Activated CD4-positive, alpha-beta T cell treated with anti-CD3 and anti-CD28 coated beads for 36 hours (primary cell): ENCODE measurements at places on chromosomes 5 and 9.

GRCh38 chr9:130949188-130950038 lies 10.4 kb upstream of the FIBCD1 start:
- no peaks in the 10 kb centered on the region for H3K36me3 ChIP-seq
- no peak overlapping the region for H3K27ac ChIP-seq
- H3K27me3 ChIP-seq = peaks cover 29% of the 10 kb centered on the region
- DNase-seq = no peak
- H3K4me3 ChIP-seq = no peak overlapping the region

DNA sequence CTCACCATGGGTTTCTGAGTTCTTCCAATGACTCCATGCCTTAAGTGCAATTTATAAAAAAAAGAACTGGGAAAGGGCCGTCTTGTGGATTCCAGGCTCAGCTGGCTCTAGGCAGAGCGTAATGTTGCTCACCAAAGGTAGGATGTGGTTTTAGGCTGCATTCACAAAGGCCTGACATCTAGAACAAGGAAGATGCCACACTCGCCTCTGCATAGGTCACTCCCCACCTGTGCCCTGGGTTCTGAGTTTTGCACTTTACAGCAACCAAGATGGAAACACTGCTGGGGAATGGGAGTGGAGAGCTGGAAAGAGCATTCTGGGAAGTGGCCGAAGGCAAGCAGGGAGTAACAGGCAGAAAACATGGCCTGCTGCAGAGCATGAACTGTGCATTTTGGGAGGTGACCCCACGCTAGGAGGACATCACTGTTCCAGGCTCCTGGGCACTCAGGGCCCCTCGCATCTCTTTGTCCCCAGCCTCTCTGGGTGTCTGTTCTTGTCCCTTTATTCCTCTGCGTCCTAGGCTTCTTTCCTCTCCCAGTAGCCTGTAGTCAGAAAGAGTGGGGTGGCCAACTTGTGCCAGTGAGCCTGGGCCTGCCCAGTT lies 12.3 kb downstream of the FCN2 start:
- DNase-seq = no peak
- H3K4me1 ChIP-seq = no peaks in the 10 kb centered on the region
- H3K4me3 ChIP-seq = no peak overlapping the region
- no peaks in the 10 kb centered on the region for H3K36me3 ChIP-seq
- H3K27ac ChIP-seq = no peak overlapping the region
- H3K27me3 ChIP-seq = peaks cover 7% of the 10 kb centered on the region

GRCh38 chr5:148261221-148261620 lies 7.4 kb upstream of the SPINK13 start:
- peaks cover 4% of the 10 kb centered on the region for H3K36me3 ChIP-seq
- DNase-seq = no peak
- H3K4me3 ChIP-seq = no peak overlapping the region
- H3K4me1 ChIP-seq = no peaks in the 10 kb centered on the region

- no peak overlapping the region for H3K4me3 ChIP-seq
- no peak for DNase-seq
- no peak overlapping the region for H3K27ac ChIP-seq
- no peaks in the 10 kb centered on the region for H3K27me3 ChIP-seq
Observed at GRCh38 chr5:164346785-164347630, 841.6 kb downstream of the MAT2B start.

DNA sequence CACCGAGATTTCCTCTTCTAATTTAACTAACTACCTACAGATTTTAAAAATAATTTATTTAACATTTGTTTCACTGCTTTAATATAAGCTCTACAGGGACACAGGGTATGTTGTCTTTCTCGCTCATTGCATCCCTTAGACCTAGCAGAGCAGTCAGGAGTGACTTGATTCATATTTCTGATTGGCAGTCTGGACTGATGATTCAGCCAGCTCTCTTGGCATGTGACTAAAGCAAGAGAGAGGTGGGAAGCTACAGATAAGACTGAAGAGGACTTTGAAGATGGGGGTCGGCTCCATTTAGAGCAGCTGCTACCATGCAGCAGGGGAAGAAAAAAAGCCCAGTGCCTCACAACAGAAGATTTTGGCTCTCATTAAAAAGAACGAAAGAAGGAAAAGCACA lies 173.4 kb upstream of the STK32A start:
- no peaks in the 10 kb centered on the region for H3K36me3 ChIP-seq
- H3K27ac ChIP-seq = no peak overlapping the region
- DNase-seq = no peak
- H3K27me3 ChIP-seq = peaks cover 5% of the 10 kb centered on the region
- H3K4me3 ChIP-seq = no peak overlapping the region

- H3K36me3 ChIP-seq = no peaks in the 10 kb centered on the region
- H3K27me3 ChIP-seq = peaks cover 5% of the 10 kb centered on the region
- no peak overlapping the region for H3K4me3 ChIP-seq
- no peak overlapping the region for H3K27ac ChIP-seq
- no peaks in the 10 kb centered on the region for H3K4me1 ChIP-seq
Observed at GRCh38 chr5:153860195-153860886, 178.4 kb downstream of the FAM114A2 start.

DNA sequence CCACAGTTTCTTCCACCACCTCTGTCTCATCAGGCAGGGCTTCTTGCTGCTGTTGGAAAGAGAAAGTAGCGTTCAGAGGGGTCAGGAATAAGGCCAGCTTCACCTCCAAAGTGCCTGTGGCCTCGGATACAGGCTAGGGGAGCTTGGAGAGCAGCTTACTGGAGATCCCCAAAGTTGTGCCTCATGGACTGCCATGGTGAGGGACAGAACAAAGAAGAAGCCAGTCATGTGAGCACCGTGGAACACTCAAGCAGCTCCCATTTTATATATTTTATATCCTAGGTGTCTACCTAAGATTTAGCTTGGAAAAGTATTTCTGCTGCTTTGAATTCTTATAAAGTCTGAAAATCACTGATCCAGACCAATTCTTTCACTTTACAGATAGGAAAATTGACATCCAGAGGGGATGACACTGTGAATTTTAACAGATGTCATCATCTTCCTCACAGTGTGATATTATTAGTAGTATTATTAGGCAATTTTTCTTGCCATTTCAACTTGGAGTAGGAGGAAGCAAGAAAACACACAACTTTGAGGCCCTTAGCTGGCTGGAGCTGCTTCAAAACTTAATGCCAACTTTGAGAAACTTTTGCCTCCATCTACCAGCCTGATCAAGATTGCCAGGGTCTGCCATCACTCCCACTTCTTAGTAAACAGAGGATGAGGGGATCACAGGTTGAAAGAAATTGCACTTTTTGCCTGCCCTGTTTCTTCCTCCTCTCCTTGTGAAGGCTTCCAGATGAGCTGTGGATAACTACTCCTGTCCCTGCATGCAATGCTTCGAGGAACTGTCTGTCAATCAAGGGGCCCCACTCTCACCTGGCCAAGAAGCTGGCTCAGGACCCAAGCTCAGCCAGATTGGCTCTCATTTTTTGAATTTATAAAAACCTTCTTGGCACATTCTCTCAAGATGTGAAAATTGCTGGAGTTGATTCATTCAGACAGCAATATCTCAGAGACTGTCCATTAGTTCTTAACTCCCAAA lies 11.8 kb downstream of the SPARC start:
- no peaks in the 10 kb centered on the region for H3K36me3 ChIP-seq
- no peak for DNase-seq
- H3K27me3 ChIP-seq = peaks cover 5% of the 10 kb centered on the region
- H3K4me3 ChIP-seq = no peak overlapping the region
- no peak overlapping the region for H3K27ac ChIP-seq

- no peaks in the 10 kb centered on the region for H3K36me3 ChIP-seq
- H3K4me3 ChIP-seq = no peak overlapping the region
- H3K27me3 ChIP-seq = no peaks in the 10 kb centered on the region
- H3K27ac ChIP-seq = no peak overlapping the region
- no peak for DNase-seq
- H3K4me1 ChIP-seq = no peaks in the 10 kb centered on the region
Observed at GRCh38 chr5:158492136-158492535, 607.6 kb downstream of the EBF1 start.

DNA sequence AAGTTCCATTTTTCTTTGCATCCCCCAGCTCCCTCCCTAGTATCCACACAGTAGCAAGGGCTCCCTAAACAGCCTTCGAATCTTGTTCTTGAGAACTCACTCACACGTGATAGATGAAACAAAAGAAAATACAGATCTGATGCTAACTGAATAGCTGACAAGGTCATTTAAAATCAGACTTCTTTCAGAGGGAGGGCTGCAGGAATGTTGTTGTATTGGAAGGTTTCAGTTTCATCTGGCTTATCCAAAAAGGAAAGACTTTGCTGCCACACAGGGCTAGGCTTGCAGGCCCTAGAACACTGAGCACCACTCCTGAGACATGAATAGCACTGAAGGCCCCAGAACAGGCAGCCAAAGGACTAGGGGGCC lies 3.2 kb downstream of the CD180 start:
- no peak for DNase-seq
- no peak overlapping the region for H3K27ac ChIP-seq
- peaks cover 25% of the 10 kb centered on the region for H3K4me1 ChIP-seq
- H3K36me3 ChIP-seq = peaks cover 4% of the 10 kb centered on the region

GRCh38 chr5:80711938-80712337 lies 57.2 kb upstream of the DHFR start:
- H3K27ac ChIP-seq = no peak overlapping the region
- H3K4me3 ChIP-seq = no peak overlapping the region
- no peaks in the 10 kb centered on the region for H3K27me3 ChIP-seq
- peaks cover 35% of the 10 kb centered on the region for H3K36me3 ChIP-seq
- H3K4me1 ChIP-seq = peaks cover 4% of the 10 kb centered on the region

GRCh38 chr5:178346607-178347334 lies 114.2 kb upstream of the PHYKPL start:
- H3K36me3 ChIP-seq = no peaks in the 10 kb centered on the region
- no peaks in the 10 kb centered on the region for H3K4me1 ChIP-seq
- H3K27ac ChIP-seq = no peak overlapping the region
- H3K27me3 ChIP-seq = no peaks in the 10 kb centered on the region
- no peak for DNase-seq

GRCh38 chr9:6000955-6001354 lies 14.5 kb downstream of the RANBP6 start:
- no peaks in the 10 kb centered on the region for H3K27me3 ChIP-seq
- DNase-seq = no peak
- H3K4me3 ChIP-seq = no peak overlapping the region
- no peak overlapping the region for H3K27ac ChIP-seq

DNA sequence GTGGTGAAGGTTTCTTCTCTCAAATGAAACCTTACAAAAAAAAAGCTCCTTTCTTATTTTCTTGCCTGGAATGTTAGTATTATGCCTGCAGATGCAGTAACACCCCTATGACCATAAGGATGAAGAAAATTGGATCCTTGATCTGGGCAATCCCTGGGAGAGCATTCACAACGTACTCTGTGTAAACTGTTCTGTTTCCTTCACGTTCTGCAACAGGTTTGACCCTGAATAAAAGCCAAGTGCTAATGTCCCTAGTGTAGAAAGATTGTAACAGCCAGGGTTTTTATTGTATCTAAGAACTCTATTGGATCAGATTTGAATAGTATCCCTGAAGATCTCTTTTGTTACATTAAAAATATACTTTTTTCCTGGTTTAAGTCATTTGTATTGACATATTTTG lies 1639.6 kb upstream of the ACO1 start:
- H3K27me3 ChIP-seq = no peaks in the 10 kb centered on the region
- no peak overlapping the region for H3K27ac ChIP-seq
- no peaks in the 10 kb centered on the region for H3K4me1 ChIP-seq
- DNase-seq = no peak

DNA sequence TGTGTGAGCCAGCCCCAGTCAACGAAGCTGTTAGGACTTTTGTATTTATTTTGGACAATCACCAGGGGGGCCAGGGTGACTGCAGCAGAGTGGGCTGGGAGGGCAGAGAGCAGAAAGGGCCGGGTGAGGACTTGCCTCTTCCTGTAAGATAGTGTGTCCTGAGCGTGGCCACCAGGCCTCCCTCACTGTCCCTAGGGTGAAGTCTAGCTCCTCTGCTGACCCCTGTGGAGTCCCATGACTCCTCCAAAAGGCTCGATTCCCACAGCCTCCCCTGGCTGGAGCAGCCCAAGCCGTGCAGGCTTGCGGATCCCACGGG lies 147.8 kb downstream of the RXRA start:
- peaks cover 5% of the 10 kb centered on the region for H3K4me1 ChIP-seq
- H3K27ac ChIP-seq = no peak overlapping the region
- no peaks in the 10 kb centered on the region for H3K36me3 ChIP-seq
- no peaks in the 10 kb centered on the region for H3K27me3 ChIP-seq

- no peaks in the 10 kb centered on the region for H3K36me3 ChIP-seq
- no peak for DNase-seq
- H3K4me1 ChIP-seq = no peaks in the 10 kb centered on the region
- no peak overlapping the region for H3K27ac ChIP-seq
- no peak overlapping the region for H3K4me3 ChIP-seq
Observed at GRCh38 chr9:119801311-119801710, 432.1 kb upstream of the BRINP1 start.

DNA sequence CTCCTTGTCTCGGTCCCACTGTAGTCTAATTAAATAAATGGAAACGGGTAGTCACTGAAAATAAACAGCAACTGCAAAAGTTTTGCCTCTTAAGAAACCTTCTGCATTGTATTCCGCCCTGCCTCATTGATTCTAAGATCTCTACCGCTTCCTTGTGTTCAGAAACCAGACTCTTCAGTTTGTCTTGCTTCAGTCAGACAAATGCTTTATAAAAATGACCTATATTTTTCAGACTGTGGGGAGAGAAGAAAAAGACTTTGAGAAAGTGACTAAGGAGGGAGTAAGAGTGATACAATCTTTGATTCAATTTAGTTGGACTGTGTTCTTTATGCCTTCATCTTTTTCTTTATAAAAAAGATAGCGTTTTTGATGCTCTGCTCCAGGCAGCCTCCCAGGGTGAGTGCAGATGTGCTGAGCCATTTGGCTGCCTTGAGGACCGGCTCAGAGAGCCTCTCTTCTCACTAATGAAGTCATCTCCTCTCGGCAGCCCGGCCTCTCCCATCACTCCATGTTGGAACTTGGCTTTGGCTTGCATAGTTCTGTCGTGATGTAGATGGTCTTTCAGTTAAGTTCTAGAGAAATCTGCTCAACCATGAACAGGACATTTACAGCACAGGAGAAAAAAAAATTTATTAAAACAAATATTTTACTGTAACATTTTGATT lies 4.0 kb upstream of the VCAN start:
- no peak for DNase-seq
- peaks cover 52% of the 10 kb centered on the region for H3K27me3 ChIP-seq
- no peaks in the 10 kb centered on the region for H3K36me3 ChIP-seq
- no peak overlapping the region for H3K27ac ChIP-seq

- no peak overlapping the region for H3K4me3 ChIP-seq
- peaks cover 1% of the 10 kb centered on the region for H3K27me3 ChIP-seq
- peaks cover 14% of the 10 kb centered on the region for H3K4me1 ChIP-seq
- H3K36me3 ChIP-seq = no peaks in the 10 kb centered on the region
- DNase-seq = no peak
Observed at GRCh38 chr5:151661968-151662732, 24.6 kb downstream of the SPARC start.

GRCh38 chr5:6731465-6732237 lies 18.4 kb downstream of the TENT4A start:
- H3K4me3 ChIP-seq = no peak overlapping the region
- peaks cover 89% of the 10 kb centered on the region for H3K4me1 ChIP-seq
- no peaks in the 10 kb centered on the region for H3K27me3 ChIP-seq

- DNase-seq = no peak
- H3K27me3 ChIP-seq = no peaks in the 10 kb centered on the region
- no peaks in the 10 kb centered on the region for H3K4me1 ChIP-seq
- H3K36me3 ChIP-seq = no peaks in the 10 kb centered on the region
Observed at GRCh38 chr9:91811024-91811909, 138.8 kb downstream of the ROR2 start.
